ENCODE measurements at places on chromosomes 2 and 18.

- no peak for DNase-seq
These were observed 118.4 kb downstream of the ZNF407 start for GRCh38 chr18:74715865-74716712.

DNA sequence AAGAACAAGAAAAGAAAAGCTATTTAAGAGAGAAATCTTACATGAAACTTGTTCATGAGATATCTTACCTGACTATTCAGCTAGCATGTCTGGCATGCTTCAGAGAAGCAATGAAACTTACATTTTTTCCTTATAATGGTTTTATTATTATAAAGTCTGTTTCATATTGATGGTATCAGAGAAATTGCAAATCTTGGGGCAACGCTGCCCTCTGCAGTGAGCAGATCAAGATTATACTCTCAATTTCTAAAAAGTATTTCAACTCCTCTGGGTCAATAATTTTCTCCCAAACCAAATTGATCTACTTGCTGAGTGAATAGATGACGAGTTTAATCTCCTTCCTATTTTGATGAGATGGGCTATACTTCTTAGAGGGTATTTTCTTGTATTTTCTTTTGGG lies 235.6 kb downstream of the NUP35 start:
- no peak for DNase-seq

- no peak for DNase-seq
These were observed 188.1 kb downstream of the ARL4C start for GRCh38 chr2:234308813-234309195.

GRCh38 chr2:9796056-9797010 lies 46.9 kb upstream of the TAF1B start:
- no peak for DNase-seq

DNA sequence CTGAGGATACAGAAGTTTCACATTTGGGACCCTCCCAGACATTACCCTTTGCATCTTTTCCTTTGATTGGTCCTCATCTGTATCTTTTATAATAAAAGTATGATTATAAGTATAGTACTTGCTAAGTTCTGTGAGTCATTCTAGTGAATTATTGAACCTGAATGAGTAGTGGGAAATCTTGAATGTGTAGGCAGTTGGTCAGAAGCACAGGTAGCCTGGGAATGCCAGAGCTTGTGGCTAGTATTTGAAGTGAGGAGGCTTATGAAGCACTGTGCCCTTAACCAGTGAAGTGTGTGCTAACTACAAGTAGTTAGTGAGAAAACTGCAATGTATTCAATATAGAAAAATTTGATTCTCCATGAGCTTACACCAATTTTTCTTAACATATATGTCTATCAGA lies 257.6 kb downstream of the GRB14 start:
- no peak for DNase-seq

DNA sequence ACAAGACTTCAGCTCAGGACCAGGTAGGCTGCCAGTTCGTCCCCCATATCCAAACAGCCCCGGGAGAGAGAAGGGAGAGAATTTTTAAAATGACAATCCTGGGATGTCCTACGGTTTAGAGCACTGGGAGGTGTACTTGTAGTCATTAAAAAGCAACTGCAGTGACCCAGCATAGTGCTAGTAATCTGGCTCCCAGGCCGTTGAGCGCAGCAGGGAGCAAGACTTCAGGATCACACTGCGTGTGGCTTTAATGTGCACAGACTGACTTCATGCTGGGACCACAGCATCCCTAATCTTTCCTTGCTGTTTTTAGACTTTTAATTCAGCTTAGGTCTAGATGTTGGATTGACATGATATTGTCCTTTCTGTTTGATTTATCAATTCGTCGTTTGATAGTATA lies 219.3 kb upstream of the FOSL2 start:
- no peak for DNase-seq

DNA sequence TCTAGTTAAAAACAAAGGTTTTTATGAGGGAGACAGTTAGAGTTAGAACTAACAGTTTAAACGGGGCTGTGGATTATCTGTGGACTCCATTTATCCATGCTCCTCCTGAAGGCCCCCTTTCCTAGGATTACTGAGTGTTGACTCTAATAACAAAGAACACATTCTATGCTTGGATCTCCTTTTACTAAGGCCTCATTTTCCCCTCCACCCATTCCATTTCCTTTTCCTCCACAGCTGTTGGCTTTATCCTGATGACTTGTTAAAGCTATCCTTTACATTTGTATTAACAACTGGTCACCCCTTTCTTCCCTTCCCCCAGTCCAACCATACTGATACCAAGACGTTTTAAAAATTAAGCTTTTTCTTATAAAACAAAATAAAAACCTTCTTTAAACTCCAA lies 220.6 kb downstream of the SRBD1 start:
- DNase-seq, result no peak

- DNase-seq, result no peak
These were observed 119.2 kb upstream of the SLC39A10 start for GRCh38 chr2:195537811-195538210.

DNA sequence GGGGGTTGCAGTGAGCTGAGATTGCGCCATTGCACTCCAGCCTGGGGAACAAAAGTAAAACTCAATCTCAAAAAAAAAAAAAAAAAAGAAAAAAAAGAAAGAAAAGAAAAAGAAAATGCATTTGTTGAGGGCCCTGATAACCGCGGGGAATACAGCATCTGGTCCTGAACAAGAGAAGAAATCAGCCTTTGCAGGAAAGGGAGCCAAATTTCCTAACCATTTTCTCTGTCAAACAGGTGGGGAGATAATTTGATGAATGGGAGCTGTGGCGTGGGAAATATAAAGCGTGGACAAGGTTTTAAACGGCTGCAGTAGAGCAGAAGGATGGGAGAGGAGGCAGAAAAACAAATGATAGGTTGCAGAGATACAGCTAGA lies 864 bp downstream of the E2F6 start:
- DNase-seq, result no peak

DNA sequence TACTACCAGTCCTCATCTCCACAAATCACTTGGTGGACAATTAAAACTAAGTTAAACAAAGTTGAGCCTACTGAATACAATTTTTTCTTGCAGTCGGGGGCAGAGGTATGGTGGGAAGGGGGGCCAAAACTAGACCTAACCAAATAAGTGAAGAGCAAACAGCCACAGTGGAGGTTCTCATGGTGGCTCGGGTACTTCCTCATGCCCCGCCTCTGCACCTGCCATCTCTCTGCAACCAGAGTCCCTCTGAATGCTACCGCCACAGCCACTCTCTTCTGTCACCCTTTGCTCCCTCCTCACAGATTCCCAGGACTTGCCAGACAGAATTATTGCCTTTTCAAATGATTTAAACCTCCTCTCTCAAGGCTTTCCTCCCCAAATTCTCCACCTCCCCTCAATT lies 204.2 kb downstream of the TMEM247 start:
- no peak for DNase-seq

DNA sequence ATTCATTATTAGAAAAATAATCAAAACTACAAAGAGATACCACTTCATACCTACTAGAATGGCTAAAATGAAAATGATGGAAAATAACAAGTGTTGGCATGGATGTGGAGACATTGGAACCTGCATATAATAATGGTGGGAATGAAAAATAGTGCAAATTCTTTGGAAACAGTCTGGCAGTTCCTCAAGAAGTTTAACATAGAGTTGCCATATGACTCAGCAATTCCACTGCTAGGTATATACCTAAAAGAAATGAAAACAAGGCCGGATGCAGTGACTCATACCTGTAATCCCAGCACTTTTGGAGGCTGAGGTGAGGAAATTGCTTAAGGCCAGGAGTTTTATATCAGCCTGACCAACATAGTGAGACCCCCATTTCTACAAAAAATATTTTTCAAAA lies 41.6 kb upstream of the ACYP2 start:
- no peak for DNase-seq

DNA sequence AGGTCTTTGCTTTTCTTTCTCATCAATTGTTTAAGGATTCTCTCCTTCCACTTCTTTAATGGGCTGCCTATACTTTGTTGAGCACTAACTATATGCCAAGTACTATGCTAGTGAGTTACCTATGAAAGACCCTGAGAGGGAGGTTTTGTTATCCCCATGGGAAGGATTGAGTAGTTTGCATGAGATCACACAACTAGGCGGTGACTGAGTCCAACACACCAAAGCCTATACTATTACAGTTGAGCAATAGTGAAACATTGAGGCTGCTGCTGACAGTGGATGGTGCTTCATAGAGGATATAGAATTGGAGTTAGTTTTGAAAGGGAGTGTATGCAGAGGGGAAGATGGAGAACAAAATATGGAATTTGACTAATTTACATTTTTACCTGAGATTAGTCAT lies 15.8 kb downstream of the NABP1 start:
- DNase-seq, result no peak

DNA sequence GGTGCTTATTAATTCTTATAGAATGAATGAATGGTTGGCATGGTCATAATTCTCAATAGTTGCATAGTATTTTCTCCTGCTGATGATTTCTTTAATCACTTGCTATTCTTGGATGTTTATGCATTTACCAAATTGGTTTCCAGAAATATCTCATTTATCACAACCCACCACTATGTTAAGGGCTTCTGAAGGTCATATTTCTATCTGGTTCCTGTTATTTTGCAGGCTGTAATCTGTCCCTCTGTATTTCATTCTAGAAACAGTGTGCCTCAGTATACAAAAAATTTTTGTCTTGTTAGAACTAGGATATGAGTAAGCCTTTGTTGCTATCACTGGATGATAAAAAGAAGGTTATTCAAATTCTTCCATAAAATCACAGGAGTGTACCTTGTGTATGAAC lies 6.1 kb upstream of the ATP8B1 start:
- no peak for DNase-seq

DNA sequence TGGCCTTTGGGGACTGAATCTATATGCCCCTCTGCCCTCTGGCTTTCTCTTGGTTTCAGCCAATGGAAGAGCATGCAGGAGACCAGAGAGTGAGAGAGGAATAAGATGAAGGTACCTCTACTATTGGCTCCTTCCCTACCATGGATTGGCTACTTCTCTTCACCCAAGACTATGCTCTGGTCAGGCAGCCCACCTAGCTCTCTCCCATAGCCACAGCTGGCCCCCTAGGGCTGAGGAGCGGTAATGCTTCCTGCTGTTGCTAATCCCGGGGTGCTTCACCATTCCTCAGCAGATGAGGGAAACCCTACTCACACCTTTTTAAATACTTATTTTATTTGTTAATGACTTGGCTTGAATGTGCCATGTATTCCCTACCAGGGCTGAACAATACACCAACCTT lies 142.4 kb downstream of the MREG start:
- peak; percentile 34 for DNase-seq

GRCh38 chr2:164386231-164386630 lies 235.1 kb downstream of the GRB14 start:
- no peak for DNase-seq

DNA sequence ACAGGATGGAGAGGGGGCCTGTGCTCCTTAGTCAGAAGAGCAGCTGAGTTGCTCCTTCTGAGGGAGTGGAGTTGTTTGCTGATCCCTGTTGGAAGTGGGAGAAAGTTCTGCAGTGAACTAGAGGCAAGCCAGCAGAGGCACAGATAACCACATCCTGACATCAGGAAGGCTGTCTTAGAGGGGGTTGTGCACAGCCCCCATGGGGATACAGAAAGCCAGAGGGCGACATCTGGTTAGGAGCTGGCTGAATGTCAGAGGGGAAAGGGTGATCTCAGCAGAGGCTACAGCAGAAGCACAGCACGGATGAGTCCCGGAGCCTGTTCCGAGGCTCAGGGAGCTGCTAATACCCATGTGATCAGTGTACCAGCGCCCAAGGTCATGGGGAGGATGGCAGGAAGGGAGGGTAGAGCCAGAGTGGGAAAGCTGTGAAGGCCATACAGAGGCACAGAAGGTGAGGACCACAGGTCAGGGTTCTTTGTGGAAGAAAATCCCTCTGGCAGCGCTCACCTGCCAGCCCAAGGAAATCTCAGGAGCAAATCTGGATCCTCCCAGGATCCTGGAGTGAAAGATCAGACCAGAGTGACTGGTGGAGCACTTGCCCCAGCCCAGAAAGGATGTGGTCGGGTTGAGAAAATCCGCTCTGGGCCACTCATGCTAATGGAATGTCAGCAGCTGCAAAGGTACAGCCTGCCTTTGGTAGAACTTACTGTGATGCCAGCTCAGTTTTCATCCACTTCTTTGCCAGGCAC lies 111.8 kb downstream of the STPG4 start:
- peak; percentile 23 for DNase-seq

- no peak for DNase-seq
These were observed 226.0 kb upstream of the LRRTM1 start for GRCh38 chr2:80530442-80531064.

- peak; percentile 66 for DNase-seq
These were observed 37.7 kb downstream of the NETO1 start for GRCh38 chr18:72830109-72830508.

GRCh38 chr2:193409951-193410350 lies 1215.2 kb upstream of the TMEFF2 start:
- DNase-seq, result no peak

- no peak for DNase-seq
These were observed 43.9 kb downstream of the ITGA6 start for GRCh38 chr2:172470958-172471922.

- DNase-seq, result no peak
These were observed 87.7 kb downstream of the DSEL start for GRCh38 chr18:67428805-67429204.

DNA sequence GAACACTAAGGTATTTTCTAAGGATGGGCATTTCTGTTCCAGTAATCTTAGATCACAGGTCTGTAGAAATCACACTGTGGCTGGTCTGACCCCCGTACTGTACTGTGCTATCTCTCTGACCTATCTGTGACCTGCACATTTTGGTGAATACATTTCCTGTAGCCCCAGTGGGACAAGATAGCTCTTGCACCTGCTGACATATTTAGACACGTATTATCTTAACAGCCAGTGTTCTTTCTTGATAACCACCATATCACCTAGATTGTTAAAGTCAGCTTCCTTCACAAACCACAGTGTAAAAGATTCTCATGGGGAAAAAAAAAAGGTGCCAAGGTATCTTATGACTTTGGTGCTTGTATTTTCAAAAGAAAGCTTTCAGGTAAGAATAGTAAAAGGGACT lies 39.8 kb upstream of the TMEM247 start:
- DNase-seq, result no peak

DNA sequence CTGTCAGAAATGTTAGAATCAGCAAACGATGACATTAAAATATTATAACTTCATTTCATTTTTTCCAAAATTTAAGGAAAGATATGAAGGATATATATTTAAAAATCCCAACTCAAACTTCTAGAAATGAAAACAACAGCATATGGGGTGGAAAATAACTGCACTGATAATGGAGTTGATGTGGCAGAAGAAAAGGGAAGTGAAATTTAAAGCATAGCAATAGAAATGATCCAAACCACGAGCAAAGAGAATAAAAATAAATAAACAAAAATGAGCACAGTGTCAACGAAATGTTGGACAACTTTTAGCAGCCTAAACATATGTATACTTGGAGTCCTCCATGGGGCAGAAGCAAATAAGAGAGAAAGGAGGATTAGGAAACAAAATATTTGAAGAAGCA lies 280.2 kb downstream of the KCNJ3 start:
- no peak for DNase-seq

GRCh38 chr2:122528061-122528460 lies 772.6 kb downstream of the TSN start:
- no peak for DNase-seq

GRCh38 chr2:50529600-50530218 lies 502.2 kb downstream of the NRXN1 start:
- no peak for DNase-seq
